CD4-positive, alpha-beta T cell treated with Interleukin-2 at 100 ng/mL for 4 hours (primary cell): ENCODE measurements at places on chromosomes 7 and 10.

GRCh38 chr7:22082553-22082885 is 136.8 kb upstream of the CDCA7L start:
- DNase-seq, result no peak

- DNase-seq, result no peak
Measured at GRCh38 chr7:77252506-77252905, 52.9 kb upstream of the FGL2 start.

DNA sequence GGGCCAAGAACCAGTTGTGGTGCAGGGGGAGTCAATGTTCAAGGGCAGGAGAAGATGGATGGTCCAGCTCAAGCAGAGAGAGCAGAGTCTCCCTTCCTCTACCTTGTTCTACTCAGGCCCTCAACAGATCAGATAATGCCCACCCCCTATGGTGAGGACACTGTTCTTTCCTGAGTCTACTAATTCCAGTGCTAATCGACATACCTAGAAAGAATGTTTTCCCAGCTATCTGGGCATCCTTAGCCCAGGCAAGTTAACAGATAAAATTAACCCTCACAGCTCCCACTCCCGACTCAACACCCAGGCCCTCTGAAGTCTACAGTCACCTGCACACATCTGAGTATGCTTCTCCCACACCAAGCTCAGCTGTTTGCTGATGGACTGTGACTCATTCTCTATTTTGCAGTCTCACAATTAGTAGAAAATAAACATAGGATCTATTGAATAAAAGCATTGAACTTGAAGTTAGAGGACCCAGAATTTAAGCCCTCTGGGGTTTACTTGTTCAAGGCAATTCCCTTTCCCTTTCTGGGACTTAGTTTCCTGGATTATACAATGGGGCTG is 17.1 kb downstream of the COL13A1 start:
- no peak for DNase-seq

DNA sequence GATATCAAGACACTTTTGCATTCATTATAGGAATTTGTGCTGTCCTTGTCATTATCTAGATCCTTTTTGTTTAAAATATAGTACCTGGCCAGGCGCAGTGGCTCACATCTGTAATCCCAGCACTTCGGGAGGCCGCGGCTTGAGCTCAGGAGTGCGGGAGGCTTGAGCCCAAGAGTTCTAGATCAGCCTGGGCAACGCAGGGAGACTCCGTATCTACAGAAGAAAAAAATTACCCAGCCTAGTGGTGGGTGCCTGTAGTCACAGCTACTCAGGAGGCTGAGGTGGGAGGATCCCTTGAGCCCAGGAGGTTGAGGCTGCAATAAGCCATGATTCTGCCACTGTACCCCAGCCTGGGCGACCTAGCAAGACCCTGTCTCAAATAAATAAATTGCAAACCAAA is 621 bp upstream of the MORN4 start:
- peak; percentile 27 for DNase-seq

DNA sequence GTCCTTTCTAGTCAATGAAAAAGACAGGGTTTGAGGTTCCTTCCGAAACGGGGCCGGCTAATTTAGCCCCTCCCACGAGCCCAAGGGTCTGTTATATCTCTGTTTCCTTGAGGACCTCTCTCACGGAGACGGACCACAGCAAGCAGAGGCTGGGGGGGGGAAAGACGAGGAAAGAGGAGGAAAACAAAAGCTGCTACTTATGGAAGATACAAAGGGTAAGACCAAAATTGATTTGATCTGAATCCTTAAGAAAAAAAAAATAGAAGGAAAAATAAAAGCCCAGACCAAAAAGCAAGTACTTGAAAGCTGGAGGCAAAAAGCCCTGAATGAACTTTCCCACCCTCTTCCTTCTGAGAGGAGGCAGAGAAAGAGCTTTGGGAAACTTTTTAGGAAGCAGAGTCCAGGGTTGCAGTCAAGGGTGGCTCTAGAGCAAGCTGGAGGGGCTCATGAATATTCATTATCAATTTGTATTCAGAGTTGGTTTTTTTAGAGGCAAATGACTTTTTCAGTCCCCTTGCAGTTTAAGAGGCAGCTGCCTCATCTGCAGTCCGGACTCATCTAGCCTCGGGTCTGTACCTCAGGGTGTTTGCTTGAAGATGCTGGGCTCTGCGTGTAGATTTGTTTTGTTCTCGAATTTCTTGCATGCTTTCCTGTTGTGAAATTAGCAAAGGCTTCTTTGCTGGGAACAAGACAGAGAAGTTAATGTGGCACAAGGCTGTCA is at the start of gene ENTPD1:
ENTPD1 (plus strand) TSS at position 123 of the 721 bp plus-strand sequence; CDS start at position 200, 77 bp downstream.
- no peak for DNase-seq

DNA sequence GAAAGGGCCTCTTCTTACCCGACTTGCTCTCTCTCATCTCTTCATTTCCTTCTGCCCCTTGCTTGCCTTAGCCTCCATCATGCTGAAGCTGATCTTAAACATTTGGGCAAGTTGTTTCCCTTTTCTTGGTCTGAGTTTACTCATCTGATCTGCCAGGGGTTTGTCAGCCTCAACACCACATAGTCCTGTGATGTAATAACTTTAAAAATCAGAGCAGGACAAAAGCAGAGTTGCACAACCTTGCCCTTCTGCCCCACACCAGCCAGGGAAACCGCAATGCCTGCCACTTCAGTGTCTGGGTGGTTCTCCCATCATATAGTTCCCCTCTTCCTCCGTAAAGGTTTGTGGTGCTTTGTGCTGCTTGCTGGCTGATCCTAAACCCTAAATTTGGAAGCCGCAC is 9.9 kb upstream of the LIPM start:
- DNase-seq, result peak; percentile 13

GRCh38 chr7:36119005-36119706 is 33.9 kb upstream of the EEPD1 start:
- no peak for DNase-seq

GRCh38 chr7:143126146-143126545 is 5.7 kb upstream of the PIP start:
- DNase-seq, result no peak

DNA sequence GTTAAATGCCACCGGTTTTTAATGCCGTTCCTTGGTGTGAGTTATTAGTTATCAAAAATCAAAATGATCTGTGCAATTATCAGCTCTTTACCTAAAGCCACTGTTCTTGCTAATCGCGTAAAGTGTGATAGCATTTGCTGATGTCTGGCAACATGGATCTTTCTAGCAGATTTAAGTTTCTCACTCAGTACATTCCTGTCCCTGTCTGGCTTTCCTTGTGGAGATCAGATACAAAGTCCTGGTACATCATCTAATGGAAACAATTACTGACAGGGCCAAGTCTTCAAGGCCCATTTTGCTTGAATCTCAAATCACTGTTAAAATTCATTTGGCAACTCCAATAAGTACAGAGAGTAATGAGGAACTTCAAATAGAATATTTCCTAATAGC is 755.7 kb downstream of the AUTS2 start:
- DNase-seq, result no peak

DNA sequence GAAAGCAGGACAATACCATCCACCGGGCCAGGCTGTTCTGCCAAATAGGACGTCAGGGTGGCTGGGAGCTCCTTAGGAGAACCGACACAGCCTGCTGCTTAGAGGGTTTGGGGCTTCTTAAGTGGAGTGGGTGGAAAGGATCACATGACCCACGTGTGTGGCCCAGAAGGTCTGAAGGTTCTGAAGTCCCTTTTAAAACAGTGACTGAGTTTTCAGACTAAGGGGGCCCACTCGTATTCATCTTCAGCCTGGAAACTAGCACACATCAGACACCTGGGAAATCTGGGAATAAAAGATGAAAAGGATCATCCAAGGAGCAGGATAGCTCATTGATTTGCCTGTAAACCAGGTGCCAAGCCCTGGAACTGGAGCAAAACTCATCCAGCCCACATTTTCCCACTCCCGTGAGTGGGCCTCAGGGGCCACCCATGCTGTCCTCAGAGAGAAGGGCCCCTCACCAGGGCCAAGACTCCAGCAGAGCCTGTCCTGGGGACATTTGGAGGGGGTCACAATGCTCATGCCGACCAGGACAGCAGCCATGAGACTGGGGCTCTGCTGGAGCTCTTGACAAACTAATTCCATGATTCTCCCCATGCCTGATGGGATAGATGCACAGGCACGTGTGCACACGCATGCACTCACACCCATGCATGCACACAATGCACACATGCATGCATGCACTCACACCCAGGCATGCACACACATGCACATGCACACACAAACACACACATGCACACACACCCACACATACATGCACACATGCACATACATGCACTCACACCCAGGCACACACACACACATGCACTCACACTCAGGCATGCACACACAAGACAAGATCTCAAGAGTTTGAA is 168.8 kb upstream of the PPP2R2D start:
- no peak for DNase-seq

DNA sequence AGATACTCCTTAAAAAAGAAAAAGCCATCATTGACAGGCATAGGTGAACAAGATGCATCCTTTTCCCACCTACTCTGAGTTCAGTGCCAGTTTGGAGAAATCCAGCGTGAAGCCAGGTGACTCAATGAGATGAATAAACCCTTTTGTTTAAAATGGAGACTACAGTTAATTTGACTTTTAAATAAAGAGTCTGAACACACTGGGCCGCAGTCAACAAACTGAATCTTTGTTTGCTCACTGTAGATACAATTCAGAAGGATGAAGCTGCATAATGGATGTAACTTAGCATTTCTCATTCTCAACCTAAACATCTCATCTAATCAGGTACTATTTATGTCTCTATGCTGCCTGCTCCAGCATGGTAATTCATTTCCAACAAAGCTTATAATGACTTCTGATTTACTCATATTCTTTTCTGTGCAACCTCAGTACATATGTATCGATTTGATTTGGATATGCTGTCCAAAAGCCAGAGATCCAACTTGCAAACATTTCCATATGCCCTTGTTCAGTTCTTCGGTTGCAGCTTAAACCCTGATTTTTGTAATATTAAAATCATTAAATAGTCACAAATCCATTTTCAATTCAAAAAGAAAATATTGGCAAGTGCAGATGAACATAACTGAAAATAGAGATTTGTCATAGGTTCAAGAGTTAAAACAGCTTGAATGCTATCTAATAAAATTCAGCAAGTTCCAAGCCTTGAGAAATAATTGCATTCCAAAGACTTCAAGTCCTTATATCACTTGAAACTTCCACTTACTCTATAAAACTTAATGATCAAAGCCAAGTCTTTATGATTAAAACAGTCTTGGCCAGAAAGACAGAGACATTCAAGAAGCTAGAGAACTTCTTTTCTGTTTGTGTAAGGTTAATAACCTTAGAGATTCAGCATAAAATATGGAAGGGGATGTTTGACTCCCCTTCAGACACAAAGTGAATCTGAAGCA is 67.8 kb downstream of the CPVL start:
- no peak for DNase-seq

DNA sequence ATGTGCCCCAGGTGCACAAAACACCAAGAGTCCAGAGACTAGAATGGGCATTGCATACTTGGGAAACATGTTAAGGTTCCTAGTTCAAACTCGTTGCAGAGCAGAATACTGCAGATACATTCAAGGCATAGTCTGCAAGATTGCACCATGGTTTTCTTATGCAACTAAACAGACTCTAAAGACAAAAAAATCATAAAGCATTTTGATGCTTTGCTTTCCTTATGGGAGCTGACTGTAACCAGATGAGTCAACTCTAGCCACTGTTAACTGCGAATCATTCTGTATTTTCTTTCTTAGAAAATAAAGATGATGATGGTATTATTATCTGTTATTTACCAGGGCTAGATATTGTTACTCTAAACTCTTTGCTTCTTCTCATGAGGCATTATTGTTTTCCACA is 19.7 kb downstream of the TRUB1 start:
- no peak for DNase-seq

GRCh38 chr10:55929291-55929690 is 431.8 kb downstream of the ZWINT start:
- DNase-seq, result no peak

GRCh38 chr7:50330696-50331095 is 26.2 kb downstream of the IKZF1 start:
- DNase-seq, result no peak

DNA sequence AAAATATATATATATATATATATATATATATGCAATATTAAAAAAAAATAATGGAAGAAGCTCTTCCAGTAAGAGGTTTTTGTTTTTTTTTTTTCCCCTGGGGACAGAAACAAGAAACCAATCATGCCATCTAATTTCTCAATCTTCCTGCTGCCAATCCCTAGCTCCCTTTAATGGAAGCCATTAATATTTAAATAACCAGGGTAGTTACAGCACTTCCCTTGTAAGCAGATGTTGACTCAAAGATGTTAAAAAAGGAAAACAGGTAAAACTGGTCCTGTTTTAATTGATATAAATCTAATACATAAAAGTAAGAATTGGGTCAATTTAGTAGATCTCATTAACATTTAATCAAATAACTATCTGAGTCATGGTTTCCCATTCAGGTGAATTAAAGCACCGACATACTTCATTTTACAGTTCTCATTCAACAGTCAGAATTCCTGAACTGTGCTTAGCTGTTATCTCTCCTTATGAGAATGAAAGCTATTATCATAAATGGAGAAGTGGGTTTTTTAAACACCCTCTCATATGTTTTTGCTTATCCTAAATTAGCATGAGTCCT is 22.6 kb downstream of the CPVL start:
- no peak for DNase-seq

GRCh38 chr10:121524157-121524817 is 74.0 kb downstream of the FGFR2 start:
- no peak for DNase-seq

DNA sequence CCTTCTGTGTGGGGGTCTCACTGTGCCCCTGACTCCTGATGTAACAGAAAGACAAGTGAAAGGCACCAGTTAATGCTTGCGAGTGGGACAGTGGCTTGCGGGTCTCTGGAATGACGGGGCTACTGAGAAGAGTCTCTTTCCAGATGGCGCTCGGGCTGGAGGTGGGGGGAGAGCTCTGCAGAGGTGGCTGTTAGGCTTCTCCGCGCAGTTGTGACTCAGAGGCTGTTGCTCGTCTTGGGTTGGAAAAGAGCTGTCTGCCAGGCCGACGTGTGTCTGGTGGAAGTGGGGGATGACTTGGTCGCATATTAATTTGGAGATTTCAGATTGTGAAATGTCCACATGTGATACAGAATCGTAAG is 27.9 kb upstream of the SH2B2 start:
- no peak for DNase-seq

- no peak for DNase-seq
Measured at GRCh38 chr7:141389140-141389796, 161.9 kb upstream of the AGK start.

- DNase-seq, result no peak
Measured at GRCh38 chr10:14547816-14548215, 217.1 kb upstream of the FRMD4A start.

- no peak for DNase-seq
Measured at GRCh38 chr10:6095810-6096570, 7.2 kb downstream of the RBM17 start.

- no peak for DNase-seq
Measured at GRCh38 chr10:71538608-71539260, 142.0 kb downstream of the CDH23 start.

GRCh38 chr7:142030294-142030693 is 34.6 kb downstream of the MGAM start:
- no peak for DNase-seq

GRCh38 chr7:4653771-4654170 is 28.3 kb upstream of the FOXK1 start:
- DNase-seq, result no peak

GRCh38 chr7:136594739-136595144 is 273.7 kb upstream of the CHRM2 start:
- no peak for DNase-seq

- DNase-seq, result no peak
Measured at GRCh38 chr10:109866995-109867635, 56.2 kb downstream of the XPNPEP1 start.

GRCh38 chr7:10939237-10939910 is 34.3 kb upstream of the PHF14 start:
- no peak for DNase-seq
